ENCODE measurements at places on chromosomes 2 and 18. TPM values are rescaled to one million over a fixed set of nuclear protein-coding genes. Genes with fewer than 3 reads are reported as not detected.

DNA sequence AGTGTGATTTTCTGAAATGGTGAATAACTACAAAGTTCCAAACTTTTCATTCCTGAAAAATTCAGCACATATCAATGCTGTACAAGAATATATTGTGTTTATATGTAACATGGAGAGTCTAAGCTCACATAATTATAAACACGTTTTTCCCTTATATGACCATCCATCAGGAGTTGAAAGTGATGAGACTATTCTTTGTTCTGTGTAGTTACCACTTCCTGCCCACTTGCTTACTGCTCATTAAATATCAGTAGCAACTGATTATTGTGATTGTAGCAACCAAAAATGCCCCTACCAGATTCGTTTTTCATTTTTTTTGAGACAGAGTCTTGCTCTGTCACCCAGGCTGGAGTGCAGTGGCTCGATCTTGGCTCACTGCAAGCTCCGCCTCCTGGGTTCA is 30.8 kb downstream of the OTX1 start:
- H3K36me3 ChIP-seq = no peaks in the 10 kb centered on the region
- no peak for DNase-seq
- no peak overlapping the region for H3K27ac ChIP-seq

The RAD51AP2 gene
- 0.30 TPM for total RNA-seq

GRCh38 chr2:237500681-237501424 is 13.8 kb downstream of the MLPH start:
- H3K27me3 ChIP-seq = no peaks in the 10 kb centered on the region
- peaks cover 24% of the 10 kb centered on the region for H3K4me1 ChIP-seq
- no peak overlapping the region for H3K4me3 ChIP-seq
- H3K27ac ChIP-seq = peak overlapping the region; percentile 12
- no peaks in the 10 kb centered on the region for H3K36me3 ChIP-seq

GRCh38 chr2:198441246-198441645 is 636.9 kb downstream of the PLCL1 start:
- no peaks in the 10 kb centered on the region for H3K36me3 ChIP-seq
- H3K27ac ChIP-seq = no peak overlapping the region
- DNase-seq = no peak
- H3K27me3 ChIP-seq = no peaks in the 10 kb centered on the region

DNA sequence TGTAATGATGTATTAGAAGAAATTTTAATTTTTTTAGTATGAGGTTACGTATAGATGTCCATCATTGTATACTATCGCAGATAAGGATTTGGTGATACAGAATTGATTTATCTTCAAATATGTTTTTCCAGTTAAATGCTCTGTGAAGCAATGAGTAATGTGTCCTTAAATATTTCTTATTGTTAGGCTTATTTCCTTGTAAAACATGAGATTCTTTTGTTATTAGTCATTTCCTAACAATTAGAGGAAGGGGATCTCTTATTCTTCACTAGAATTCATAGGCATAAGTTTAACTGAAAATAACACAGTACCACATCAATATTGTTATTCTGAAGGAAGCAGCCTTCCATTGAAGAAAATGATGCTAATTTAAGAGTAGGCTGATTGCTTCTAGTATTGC is 15.5 kb upstream of the OTX1 start:
- H3K4me1 ChIP-seq = peaks cover 11% of the 10 kb centered on the region
- no peak overlapping the region for H3K27ac ChIP-seq
- DNase-seq = no peak

DNA sequence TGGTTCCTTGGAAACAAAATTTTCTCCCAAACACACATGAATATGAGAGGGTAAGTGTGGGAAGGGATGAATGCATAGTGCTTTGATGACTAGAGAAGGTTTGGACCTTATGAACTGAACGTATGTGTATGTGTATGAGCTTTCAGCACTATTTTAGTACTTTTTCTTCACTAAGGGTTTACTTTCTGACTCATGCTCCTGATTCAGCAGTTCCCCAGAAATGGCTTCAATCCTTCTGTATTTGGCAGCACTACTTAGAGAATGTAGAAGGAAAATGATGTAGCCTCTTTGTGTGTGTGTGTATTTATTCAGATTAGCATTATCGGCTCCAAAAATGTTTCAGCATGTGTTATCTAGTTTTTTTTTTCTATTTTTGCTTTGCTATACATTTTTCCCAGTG is 22.2 kb downstream of the KCNJ3 start:
- H3K27ac ChIP-seq = no peak overlapping the region
- H3K4me1 ChIP-seq = no peaks in the 10 kb centered on the region
- H3K36me3 ChIP-seq = no peaks in the 10 kb centered on the region
- H3K4me3 ChIP-seq = no peak overlapping the region
- H3K27me3 ChIP-seq = no peaks in the 10 kb centered on the region
- no peak for DNase-seq

The LAMA1 gene
- 60.7 TPM for total RNA-seq

- no peak overlapping the region for H3K27ac ChIP-seq
- H3K4me3 ChIP-seq = no peak overlapping the region
- peaks cover 46% of the 10 kb centered on the region for H3K36me3 ChIP-seq
- no peaks in the 10 kb centered on the region for H3K4me1 ChIP-seq
- no peak for DNase-seq
- H3K27me3 ChIP-seq = no peaks in the 10 kb centered on the region
These were observed 14.9 kb downstream of the TYW5 start for GRCh38 chr2:199940373-199940772.

GRCh38 chr2:121649149-121649595 is at the start of gene CLASP1:
TSS of gene CLASP1 (minus strand) at chr2:121649462. CDS start at chr2:121605895, 43,567 bp downstream.
- peaks cover 22% of the 10 kb centered on the region for H3K4me1 ChIP-seq
- H3K27ac ChIP-seq = peak within 1 kb of the TSS; percentile 100
- peak; percentile 66 for DNase-seq
- H3K4me3 ChIP-seq = peak within 1 kb of the TSS; percentile 93

DNA sequence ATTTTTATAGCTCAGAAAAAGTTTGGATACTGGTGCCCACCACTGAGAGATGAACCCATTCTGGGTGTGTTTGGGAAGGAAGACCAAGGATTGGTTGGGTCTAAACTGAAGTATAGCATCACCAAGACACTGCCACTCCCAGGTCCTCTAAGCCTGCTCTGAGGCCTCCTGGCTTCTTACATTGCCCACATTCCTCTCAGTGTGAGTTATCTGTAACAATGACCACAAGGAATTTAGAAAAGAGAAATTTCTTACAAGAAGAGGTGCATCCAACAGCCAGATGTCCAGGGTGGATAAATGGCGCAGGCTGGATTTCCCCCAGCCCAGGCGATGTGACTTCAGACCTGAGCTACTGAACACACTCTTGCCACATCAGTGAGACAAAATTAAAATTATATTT is 1.6 kb upstream of the GPR45 start:
- DNase-seq = no peak
- H3K36me3 ChIP-seq = no peaks in the 10 kb centered on the region
- H3K27me3 ChIP-seq = peaks cover 29% of the 10 kb centered on the region
- no peak overlapping the region for H3K27ac ChIP-seq
- peaks cover 23% of the 10 kb centered on the region for H3K4me1 ChIP-seq

DNA sequence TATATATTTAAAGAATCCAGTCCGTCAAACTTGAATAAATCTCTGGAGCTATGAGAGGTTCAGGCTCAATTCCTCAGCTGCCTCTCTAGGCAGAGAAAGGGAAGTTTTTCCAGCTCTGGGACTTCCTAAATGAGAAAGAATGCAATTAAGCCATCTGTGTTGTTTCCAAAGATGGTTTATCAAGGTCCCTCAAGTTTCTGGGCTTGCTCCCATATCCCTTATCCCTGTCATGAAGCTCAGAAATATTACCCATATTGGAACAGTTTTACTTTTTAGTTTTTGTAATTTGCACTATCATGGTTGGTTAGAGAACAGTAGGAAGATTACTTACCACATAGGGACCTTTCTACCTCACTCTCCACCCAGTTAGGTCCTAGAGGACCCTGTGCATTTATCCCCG is 1.4 kb downstream of the CNTNAP5 start:
- H3K36me3 ChIP-seq = no peaks in the 10 kb centered on the region
- peaks cover 52% of the 10 kb centered on the region for H3K27me3 ChIP-seq
- H3K27ac ChIP-seq = no peak overlapping the region
- H3K4me3 ChIP-seq = peak overlapping the region; percentile 85
- peaks cover 17% of the 10 kb centered on the region for H3K4me1 ChIP-seq

DNA sequence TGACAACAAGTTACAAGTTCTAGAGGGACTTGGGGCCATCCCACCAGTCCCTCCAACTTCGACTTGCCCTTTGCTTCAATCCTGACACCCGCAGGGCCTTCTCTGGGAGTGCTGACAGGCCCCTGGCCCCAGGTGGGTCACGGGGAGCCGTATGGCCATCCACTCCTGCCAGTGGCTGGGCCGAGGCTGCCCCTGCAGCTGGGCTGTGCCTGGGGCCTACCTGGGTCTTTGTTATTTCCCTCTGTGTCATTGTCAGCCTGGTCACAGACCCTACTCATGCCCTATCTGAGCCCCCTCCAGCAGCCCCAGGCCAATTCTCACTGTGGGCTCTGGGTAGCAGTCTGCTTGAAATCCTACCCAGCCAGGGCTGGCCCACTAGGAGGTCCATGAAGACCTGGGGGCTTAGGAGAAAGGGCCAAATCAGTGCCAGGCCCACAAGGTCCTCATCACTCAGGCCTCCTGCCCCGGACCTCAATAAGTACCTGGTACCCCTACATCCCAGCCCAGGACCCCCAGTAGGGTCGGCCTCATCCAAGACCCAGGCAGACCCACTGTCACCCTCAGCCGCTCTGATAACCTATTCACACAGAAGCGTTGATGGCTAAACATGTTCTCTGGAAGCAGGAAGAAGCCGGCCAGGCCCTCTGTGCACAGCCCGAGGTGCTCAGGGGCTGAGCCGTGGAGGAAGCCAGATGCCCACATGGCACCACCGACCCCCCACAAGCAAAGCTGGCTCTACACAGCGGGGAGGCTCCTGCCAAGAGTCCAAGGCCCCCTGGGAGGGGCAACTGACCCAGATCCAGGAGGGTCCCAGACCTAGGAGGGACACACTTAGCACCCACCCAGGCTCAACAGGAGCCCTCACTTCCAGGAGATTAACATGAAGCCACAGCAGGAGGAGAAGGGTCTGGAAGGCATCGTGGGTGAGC is 57.7 kb downstream of the BIN1 start:
- H3K36me3 ChIP-seq = no peaks in the 10 kb centered on the region
- no peak for DNase-seq
- H3K27me3 ChIP-seq = peaks cover 3% of the 10 kb centered on the region
- no peak overlapping the region for H3K4me3 ChIP-seq
- no peaks in the 10 kb centered on the region for H3K4me1 ChIP-seq

DNA sequence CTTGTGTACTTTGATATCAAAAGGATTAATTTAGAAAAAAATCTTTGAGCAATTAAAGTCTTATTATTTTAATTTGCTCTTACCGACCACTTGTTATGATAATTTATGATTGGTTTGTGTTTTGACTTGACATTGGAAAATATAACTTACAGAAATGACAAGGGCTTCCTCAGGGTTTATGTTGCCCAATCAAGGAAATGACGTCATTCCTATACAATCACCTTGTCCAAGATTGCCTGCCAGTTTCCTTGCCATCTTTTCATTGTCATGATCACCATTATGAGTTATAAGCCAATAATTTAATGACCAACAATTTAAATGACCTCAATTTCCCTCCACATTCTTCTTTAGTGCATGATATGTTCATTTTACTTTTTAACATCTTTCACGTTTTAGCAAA is 351.8 kb upstream of the TMEFF2 start:
- H3K4me3 ChIP-seq = no peak overlapping the region
- H3K27ac ChIP-seq = no peak overlapping the region
- peaks cover 29% of the 10 kb centered on the region for H3K4me1 ChIP-seq
- no peaks in the 10 kb centered on the region for H3K27me3 ChIP-seq

DNA sequence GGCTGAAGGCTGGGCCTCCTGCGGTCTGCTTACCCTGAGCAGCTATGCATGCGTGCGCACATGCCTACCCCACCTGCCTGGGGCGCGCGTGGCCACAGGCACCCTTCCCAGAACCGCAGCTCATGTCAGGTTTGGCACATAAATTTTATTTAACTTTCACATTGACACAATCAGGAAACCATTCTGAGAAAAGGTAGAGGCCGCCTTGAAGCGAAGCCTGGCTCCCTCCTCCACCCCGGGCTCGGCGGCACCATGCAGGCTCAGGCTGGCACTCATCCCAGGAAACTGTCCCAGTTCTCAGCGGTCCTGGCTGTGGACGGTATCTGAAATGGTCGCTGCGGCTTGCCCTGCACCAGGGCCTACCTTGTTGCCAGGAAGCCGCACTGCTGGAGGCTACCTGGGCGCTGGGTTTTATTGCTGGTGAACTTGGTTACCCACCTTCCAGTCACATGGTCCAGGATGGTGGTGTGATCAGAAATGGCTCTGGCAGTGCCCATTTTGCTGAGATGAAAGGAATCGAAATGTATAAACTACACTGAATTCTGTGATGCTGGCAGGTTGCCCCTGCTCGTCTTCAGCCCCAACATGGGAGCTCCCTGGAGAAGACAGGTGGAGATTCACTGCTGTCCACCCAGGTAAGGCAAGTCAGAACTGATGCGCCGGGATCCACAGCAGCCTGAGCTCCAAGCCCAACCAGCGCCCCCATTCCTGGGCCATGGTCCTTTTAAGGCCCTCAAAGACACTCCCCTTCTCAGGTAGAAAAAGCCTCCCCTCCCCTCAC is 25.5 kb downstream of the CHST10 start:
- no peak for DNase-seq
- no peak overlapping the region for H3K4me3 ChIP-seq
- peaks cover 27% of the 10 kb centered on the region for H3K36me3 ChIP-seq
- no peak overlapping the region for H3K27ac ChIP-seq
- H3K4me1 ChIP-seq = peaks cover 12% of the 10 kb centered on the region

- H3K27me3 ChIP-seq = no peaks in the 10 kb centered on the region
- no peak for DNase-seq
- peaks cover 44% of the 10 kb centered on the region for H3K4me1 ChIP-seq
- H3K4me3 ChIP-seq = no peak overlapping the region
- no peaks in the 10 kb centered on the region for H3K36me3 ChIP-seq
These were observed 202.3 kb downstream of the SP3 start for GRCh38 chr2:173762864-173763263.

All from WTC11 (cell line).